ENCODE measurements at places on chromosomes 11 and 22.

GRCh38 chr22:44684506-44685383, 17.3 kb upstream of the PRR5 start:
- DNase-seq: peak; percentile 94

DNA sequence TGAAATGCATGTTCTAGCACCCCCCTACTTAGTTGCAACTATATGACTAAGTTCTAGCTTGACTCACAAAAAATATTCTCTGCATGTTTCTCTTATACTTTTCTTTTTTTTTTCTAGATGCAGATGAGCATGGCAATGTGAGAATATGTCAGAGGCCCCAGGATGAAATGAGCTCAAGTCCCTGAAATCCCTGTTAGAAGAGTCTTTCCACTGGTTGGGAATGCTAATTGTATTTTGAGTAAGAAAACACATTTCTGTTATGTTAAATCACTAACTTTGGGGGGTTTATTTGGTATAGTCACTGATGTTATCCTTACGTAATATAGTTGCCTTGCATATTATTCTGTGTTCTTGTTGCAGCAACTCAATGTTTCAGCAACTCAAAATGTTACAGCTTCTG, 306.1 kb upstream of the CCDC179 start:
- no peak for DNase-seq

DNA sequence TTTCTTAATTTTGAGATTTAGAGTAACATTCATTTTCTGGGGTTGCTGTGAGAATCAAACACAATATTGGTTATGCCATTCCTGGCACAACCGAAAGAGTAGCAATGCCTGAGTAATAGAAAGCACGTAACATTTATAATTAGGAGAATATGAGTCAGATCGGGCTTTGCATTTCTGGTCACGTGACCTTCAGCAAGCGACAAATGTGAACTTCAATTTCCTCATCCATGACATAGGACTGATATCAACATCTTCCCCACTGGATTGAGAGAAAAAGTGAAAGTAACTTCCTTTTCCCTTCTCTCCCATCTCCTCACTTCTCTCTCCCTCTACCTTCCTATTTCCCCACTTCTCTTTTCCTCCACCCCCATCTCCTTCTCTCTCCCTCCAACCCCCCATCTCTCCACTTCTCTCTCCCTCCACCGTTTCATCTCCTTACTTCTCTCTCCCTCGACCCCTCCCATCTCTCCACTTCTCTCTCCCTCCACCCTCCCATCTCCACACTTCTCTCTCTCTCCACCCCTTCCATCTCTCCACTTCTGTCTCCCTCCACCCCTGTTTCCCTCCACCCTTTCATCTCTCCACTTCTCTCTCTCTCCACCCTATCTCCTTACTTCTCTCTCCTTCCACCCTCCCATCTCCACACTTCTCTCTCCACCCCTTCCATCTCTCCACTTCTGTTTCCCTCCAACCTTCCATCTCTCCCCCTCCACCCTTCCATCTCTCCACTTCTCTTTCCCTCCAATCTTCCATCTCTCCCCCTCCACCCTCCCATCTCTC, 33.5 kb upstream of the CAT start:
- peak; percentile 22 for DNase-seq

- peak; percentile 52 for DNase-seq
Observed at GRCh38 chr11:78798663-78799062, 224.0 kb upstream of the NARS2 start.

DNA sequence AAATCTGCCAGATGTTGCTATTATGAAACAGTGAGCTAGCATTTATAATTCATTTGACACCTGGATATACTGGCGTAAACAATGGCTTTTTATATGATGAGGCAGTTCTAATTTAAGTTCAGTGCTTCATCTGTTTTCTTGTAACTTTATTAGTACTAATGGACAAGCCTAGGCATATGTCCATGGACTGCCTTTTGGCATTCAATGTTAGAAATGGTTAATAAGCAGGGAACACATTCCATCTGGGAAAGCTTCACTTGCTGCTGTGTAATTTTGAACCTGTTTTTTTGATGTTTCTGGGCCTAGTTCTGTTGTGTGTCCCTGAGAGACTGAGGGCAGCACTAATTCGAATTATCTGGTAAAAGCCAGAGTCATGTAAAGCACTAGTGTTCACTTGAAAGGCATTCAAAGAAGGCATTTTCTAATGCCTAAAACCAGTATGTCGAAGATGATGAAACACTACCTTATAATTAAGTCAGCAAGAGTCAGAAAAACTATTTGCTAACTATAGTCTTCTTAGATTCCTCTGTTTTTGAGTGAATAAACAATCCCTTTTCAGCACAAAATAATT, 138.5 kb downstream of the SWAP70 start:
- DNase-seq: no peak

DNA sequence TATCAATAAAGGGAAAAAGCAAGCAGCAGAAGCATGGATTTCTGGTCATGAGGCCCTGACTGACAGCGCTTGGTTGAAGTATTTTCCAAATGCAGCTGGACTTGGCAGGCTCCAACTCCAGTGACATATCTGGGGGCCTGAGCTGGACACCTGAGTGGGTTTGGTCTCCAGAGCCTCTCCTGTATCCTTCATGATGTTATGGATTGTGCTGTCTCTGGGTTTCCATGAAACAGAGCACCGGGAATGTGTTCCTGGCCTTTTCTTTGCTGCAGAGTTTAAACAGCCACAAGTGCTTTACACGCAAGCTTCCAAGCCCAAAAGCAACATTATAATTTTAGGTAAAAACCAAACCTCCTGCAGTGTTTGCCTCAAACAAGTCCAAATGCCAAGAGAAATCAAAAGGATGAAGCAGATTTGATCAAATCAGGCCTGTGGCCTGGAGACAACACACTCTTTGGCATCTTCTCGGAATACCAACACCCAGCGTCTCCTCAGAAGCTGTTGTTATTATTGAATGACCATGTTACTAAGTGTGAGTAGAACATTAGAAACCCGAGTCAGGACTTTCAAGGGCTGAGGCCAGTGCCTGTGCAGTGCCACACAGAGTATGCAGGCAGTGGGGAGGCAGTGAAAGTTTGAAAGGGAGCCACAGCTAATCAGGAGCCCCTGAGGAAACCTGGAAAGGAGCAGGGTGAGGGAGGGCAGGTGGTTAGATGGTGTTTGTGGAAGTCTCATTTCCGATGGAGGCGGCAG, 42.0 kb downstream of the ME3 start:
- no peak for DNase-seq

- no peak for DNase-seq
Observed at GRCh38 chr11:16902781-16903378, 111.3 kb downstream of the PLEKHA7 start.

DNA sequence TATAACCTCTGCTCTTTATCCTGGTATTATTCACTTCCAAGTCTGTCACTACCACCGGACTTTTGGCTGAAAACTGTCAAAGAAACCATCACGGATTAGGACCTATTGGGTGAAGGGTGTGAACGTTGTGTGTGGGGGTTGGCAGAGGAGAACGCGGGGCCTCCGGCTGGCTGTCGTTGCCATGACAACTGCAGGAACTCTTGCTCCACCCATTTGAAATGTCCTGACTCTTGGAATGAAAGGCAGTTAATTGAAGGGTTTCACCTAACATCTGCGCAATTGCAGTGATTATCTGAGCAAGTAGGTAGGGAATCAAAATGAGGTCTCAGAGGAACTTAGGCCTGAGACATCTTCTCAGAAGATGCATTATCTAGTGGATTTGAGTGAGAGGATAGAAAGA, 60.9 kb upstream of the CLMP start:
- DNase-seq: no peak

GRCh38 chr22:36406721-36407120, 19.0 kb upstream of the MYH9 start:
- DNase-seq: no peak

GRCh38 chr11:84790849-84791427, 836.2 kb downstream of the DLG2 start:
- no peak for DNase-seq

DNA sequence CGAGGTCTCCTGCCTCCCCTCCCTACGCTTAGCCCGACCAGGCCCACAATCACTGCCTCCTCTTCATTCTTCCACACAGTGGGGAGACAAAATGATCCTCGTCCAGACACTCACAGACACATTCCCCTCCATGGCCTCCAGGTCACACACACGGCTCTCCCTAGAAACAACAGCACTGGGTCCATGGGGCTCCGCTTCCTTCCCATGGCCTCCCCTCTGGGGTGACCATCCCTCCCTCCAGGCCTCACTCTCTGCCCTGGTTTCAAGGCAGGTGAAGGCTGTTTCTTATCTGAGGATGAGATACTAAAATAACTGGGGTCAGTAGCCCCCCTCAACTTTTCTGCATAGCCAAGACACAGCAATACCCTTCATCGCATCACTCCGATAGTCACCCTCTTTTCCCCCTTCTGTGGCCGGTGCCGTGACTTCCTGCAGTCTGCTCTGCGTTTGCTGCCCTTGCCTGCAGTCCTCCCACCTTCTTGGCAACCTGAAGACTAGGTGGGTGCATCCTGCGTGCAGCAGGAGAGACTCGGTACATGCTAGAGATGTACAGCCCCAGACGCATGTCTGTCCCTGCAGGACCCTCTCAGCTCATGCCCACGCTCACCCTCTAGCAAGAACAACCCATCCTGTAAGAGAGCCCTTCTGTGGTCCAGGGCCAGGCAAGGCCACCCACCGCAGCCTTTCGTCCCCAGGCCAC, 55.8 kb downstream of the CD6 start:
- no peak for DNase-seq

DNA sequence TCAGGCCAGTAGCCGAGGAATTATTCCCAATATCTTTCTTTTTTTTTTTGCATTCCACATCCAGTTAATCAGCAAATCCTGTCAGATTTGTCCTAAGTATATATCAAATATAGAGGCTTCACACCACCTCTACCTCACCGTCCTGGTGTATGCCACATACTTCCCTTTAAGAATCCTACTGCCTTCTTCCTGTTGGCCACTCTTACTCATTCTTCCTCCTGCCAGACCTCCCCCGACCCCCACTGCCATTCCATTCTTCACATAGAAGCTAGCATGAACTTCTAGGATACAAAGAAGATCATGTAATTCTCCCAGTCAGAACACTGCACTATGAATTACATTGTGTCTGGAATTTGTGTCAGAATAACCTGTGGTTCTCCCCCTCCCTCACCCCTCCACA, 89.5 kb downstream of the TRIM44 start:
- no peak for DNase-seq

- no peak for DNase-seq
Observed at GRCh38 chr11:71987521-71987920, 11.2 kb upstream of the IL18BP start.

- DNase-seq: no peak
Observed at GRCh38 chr11:16016468-16016829, 339.9 kb downstream of the SOX6 start.

DNA sequence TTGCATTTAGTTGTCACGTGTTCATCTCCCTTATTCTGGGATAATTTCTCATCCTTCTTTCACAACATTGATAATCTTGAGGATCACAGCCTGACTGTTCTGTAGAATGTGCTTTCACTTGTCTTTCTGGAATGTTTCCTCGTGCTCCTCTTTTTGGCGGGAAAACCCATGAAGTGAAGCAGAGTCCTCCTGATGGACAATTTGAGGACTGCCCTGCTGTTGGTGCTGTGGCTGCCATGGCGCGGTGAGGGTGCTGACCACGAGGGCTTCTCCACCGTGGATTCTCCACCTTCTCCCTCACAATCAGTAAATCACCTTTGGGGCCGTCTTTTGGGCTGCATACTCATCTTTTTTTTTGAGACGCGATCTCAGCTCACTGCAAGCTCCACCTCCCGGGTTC, 946.9 kb downstream of the BRD1 start:
- DNase-seq: no peak

- DNase-seq: no peak
Observed at GRCh38 chr11:17923217-17923616, 89.6 kb downstream of the SERGEF start.

DNA sequence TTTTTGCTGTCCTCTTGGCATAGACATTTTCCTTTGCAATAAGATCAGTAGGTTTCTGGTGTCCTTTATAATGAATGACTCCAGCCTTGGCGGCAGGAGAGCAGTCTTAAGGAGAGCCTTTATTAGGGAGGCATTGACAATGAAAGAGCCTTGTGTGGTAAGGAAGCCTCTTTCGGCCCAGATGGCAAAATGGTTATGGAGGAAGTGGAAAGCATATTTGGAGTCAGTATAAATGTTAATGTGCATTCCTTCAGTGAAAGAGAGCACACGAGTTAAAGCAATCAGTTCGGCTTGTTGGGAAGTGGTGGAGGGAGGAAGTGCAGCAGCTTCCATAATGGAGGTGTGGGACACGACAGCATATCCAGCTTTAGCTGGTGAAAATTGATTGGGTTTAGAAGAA, 18.1 kb upstream of the ANO1 start:
- no peak for DNase-seq

- peak; percentile 82 for DNase-seq
Observed at GRCh38 chr11:66891851-66892660, 35.2 kb downstream of the LRFN4 start.

DNA sequence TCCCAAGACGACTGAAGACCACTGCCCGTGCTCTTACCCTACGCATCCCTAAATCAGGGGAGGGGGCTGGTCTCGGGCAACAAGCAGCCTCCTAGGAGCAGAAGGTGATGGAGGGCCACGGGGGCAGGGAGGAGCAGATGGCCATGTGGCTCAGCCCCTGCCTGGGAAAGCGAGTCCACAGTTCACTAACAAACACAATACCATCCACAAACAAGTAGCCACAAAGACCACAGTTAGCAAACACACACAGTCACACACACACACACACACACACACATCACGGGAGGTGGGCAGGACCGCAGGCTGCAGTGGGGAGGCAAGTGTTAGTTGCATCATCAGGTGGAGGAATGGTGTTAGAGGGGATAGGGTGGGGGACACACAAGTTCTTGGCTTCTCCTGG, 13.2 kb upstream of the FXYD2 start:
- DNase-seq: no peak

GRCh38 chr11:94806014-94806413, 37.9 kb downstream of the AMOTL1 start:
- DNase-seq: no peak

DNA sequence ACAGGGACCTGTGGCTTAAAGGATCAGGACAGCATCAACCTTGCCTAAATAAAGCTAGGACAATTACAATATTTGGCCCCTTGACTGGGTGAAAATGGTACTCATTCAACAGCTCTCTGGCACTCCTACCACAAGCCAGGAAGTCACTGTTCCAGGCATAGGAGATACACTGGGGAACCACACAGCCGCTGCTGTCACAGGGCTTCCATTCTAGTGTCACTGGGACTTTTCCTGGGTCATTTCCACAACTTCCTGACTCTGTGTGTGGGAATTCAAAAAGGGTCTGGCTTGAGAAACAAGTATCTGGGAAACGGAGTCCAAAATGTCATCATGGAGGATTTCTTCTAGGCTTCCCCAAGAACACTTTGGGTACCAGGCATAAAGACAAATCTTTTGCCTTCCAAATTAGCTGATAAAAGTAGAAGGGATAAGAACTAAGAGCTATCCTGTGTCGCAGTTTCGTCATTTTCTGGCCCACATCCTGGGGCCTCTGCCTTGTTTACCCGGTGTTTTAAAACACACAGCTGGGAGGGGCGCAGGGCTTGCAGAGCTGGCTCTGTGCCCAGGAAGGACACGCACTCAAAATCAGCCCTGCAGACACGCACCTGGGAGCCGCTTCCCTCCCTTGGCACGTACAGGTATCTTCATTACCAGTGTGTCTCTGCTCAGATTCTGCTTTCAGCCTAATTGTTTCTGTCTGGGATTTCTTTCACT, 38.0 kb downstream of the TMEM45B start:
- no peak for DNase-seq

- no peak for DNase-seq
Observed at GRCh38 chr11:94956963-94957362, 16.4 kb downstream of the CWC15 start.

GRCh38 chr11:108115500-108116140, 5.7 kb upstream of the ACAT1 start:
- DNase-seq: peak; percentile 93

GRCh38 chr22:41092023-41092817, at the start of gene EP300:
Gene EP300, plus strand, starts transcription at chr22:41092592. Its CDS starts 413 bp downstream, at chr22:41093005.
- DNase-seq: peak; percentile 79

- no peak for DNase-seq
Observed at GRCh38 chr22:45868571-45869339, 108.2 kb downstream of the WNT7B start.
